Muscle of back (tissue), 13 donors: ENCODE measurements at places on chromosomes 1 and 21. TPM values are rescaled to one million over a fixed set of nuclear protein-coding genes. Genes with fewer than 3 reads are reported as not detected.

S100A8 gene
- polyA plus RNA-seq, result 12.1 TPM

AGT gene
- 22.0 TPM for polyA plus RNA-seq

ADIPOR1 gene
- polyA plus RNA-seq, result 60.7 TPM

TRPM2 gene
- polyA plus RNA-seq, result 2.2 TPM

UBE2J2 gene
- 39.7 TPM for polyA plus RNA-seq

OR2L13 gene
- not detected for polyA plus RNA-seq

RGS1 gene
- 3.4 TPM for polyA plus RNA-seq

CYP4A11 gene
- polyA plus RNA-seq, result 0.12 TPM

AZIN2 gene
- polyA plus RNA-seq, result 4.8 TPM

AGL gene
- 209 TPM for polyA plus RNA-seq

ARHGEF16 gene
- 0.48 TPM for polyA plus RNA-seq

FBLIM1 gene
- polyA plus RNA-seq, result 29.0 TPM

VCAM1 gene
- polyA plus RNA-seq, result 14.6 TPM

PLXNA2 gene
- polyA plus RNA-seq, result 37.9 TPM

WNT3A gene
- polyA plus RNA-seq, result not detected

PHGDH gene
- polyA plus RNA-seq, result 74.9 TPM

KRTAP20-3 gene
- not detected for polyA plus RNA-seq

RASSF5 gene
- polyA plus RNA-seq, result 9.9 TPM

LCE2C gene
- not detected for polyA plus RNA-seq

C1orf185 gene
- polyA plus RNA-seq, result not detected

ZNF593OS gene
- polyA plus RNA-seq, result 1.6 TPM

PLEKHG5 gene
- polyA plus RNA-seq, result 7.5 TPM

TMEM51 gene
- polyA plus RNA-seq, result 6.1 TPM

DPT gene
- 113 TPM for polyA plus RNA-seq

KCNAB2 gene
- 5.1 TPM for polyA plus RNA-seq

MIS18A gene
- polyA plus RNA-seq, result 8.4 TPM

UBXN10 gene
- 0.27 TPM for polyA plus RNA-seq

TDRD10 gene
- 1.5 TPM for polyA plus RNA-seq

TMEM222 gene
- 24.4 TPM for polyA plus RNA-seq

CD5L gene
- polyA plus RNA-seq, result 0.10 TPM

AMY1B gene
- polyA plus RNA-seq, result not detected

MPL gene
- 0.12 TPM for polyA plus RNA-seq

SRGAP2C gene
- 24.5 TPM for polyA plus RNA-seq

SMIM34 gene
- polyA plus RNA-seq, result not detected

F13B gene
- polyA plus RNA-seq, result 0.13 TPM

OR2T33 gene
- not detected for polyA plus RNA-seq

SFN gene
- polyA plus RNA-seq, result 0.20 TPM

AQP10 gene
- polyA plus RNA-seq, result 0.26 TPM

DENND1B gene
- 5.1 TPM for polyA plus RNA-seq

RAB3B gene
- polyA plus RNA-seq, result 0.23 TPM

RGS18 gene
- 1.5 TPM for polyA plus RNA-seq

SMPDL3B gene
- polyA plus RNA-seq, result not detected

GPR37L1 gene
- polyA plus RNA-seq, result 0.09 TPM

GPR52 gene
- not detected for polyA plus RNA-seq

NUF2 gene
- 15.7 TPM for polyA plus RNA-seq

CFHR3 gene
- 1.4 TPM for polyA plus RNA-seq
